ENCODE measurements at places on chromosomes 7 and 10.

DNA sequence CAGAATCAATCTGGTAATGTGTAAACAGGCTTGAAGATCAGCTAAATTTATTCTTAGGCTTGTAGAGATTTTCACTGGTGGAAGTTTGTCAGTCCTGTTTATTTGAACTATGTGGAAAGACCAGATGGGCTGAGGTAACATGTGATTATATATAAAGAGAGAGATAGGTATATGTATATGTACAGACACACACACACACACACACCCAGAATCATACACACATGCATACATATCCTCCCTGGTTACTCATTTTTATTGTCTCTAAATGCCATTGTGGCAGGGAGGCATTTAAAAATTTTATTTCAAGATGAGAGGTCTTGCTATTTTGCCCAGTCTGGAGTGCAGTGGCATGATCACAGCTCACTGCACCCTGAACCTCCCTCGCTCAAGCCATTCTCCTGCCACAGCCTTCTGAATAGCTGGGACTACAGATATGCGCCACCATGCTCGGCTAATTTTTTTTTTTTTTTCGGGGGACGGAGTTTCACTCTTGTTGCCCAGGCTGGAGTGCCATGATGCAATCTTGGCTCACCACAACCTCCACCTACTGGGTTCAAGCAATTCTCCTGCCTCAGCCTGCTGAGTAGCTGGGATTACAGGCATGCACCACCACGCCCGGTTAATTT lies 78.1 kb upstream of the CYTH3 start:
- DNase-seq = no peak

- no peak for DNase-seq
Observed at GRCh38 chr7:26584987-26585665, 279.3 kb downstream of the SKAP2 start.

- no peak for DNase-seq
Observed at GRCh38 chr7:152489044-152489443, 53.2 kb upstream of the KMT2C start.

DNA sequence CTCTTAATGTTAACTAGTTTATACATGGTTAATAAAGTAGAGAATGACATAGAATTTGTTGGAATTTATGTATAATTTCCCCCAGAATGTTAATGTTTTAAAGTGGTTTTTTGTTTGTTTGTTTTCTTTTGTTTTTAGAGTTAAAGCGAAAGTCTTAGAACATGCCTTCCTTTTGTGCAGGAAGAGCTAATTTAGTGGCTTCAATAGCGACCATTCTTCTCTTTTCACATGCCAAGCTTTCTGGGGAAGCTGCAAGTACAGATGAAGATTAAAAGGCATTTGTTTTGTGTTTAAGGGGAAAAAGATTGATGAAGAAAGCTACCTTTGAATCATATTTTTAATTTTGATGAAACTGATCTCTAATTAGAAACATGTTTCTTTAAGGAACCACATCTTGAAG lies 256.3 kb upstream of the CSTF2T start:
- no peak for DNase-seq

- DNase-seq = no peak
Observed at GRCh38 chr10:132363921-132364593, 32.1 kb downstream of the LRRC27 start.

GRCh38 chr10:119517235-119518141 lies 25.0 kb downstream of the RGS10 start:
- DNase-seq = peak; percentile 59

DNA sequence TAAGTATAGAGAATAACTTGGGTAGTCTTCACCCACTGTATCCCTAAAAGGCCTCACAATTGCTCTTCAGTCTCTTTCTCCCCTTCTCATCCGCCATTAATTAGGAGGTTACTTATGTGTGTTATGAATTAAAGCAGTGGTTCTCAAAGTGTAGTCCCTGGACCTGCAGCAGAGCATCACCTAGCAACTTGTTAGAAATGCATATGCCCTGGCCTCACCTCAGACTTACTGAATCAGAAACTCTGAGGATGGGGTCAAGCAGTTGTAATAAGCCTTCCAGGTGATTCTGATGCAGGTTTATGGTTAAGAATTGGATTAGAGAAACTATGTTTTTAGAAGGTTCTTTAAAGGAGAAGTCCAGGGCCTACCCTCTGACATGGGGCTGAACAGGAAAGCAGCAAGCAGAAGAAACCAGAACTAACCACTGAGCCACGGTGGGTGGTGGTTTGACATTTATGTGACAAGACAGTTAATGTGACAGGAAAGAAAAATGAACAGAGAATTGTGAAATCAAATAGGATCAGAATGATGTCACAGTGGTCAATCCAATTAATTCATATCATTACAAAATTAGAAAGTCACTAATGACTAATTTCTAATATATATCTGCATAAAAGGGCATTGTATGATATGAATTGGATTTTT lies 37.6 kb downstream of the ENTPD1 start:
- no peak for DNase-seq

Measured in stimulated activated CD4-positive, alpha-beta T cell treated with anti-CD3 and anti-CD28 coated beads, Interleukin-12 subunit alpha, Interleukin-12 subunit beta, amount 100 ng/mL, for 24 hours (primary cell).